ENCODE measurements at places on chromosomes 5 and 9.

- no peak for DNase-seq
These were observed 36.9 kb downstream of the ANKRD33B start for GRCh38 chr5:10600626-10601245.

DNA sequence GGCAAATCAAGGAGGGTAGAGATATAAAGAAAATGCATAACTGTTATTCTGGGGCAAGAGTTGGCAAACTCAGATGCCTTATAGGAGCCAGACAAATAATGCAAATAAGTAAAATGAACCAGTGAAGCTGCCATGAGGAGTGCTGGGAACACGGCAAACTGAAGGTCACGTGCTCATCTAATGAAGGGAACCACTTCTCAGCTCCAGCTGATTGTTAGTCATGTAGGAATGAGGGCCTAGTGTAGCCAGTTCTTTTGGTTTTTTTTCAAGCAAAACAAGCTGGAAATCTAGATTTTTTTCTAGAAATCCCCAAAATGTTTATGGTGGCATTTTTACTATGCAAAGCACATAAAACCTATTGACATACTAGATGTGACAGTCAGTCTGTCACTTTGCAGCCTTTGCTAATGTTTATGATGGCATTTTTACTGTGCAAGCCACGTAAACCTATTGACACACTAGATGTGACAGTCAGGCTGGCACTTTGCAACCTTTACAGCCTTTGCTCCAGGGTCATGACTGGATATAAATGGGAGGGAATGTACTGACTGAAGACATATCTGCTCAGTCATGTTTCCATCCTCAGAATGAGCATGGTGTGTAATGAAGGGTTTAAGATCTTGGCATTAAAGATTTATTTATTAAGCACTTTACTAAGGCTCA, 39.4 kb downstream of the RUSC2 start:
- DNase-seq = no peak

DNA sequence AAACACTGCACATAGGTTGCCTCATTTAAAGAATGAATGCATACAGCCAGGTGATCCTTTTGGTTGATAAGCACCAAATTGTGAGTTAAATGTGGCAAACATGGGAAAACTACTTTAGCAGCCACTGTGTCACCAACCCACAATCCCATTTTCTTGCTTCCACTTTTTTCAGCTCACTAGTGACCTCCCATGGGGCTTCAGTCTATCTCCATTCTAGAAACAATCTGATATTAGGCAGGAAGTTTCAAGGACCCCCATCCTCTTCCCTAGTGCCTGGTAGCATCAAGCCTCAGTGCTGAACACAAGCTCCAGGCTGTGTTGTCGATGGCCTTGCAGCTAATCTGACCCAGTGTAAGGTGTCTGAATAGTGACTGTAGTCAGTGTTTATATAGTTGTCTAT, 66.2 kb downstream of the PLPPR1 start:
- DNase-seq = no peak

- no peak for DNase-seq
These were observed 325.2 kb upstream of the RPS23 start for GRCh38 chr5:82603033-82603987.

DNA sequence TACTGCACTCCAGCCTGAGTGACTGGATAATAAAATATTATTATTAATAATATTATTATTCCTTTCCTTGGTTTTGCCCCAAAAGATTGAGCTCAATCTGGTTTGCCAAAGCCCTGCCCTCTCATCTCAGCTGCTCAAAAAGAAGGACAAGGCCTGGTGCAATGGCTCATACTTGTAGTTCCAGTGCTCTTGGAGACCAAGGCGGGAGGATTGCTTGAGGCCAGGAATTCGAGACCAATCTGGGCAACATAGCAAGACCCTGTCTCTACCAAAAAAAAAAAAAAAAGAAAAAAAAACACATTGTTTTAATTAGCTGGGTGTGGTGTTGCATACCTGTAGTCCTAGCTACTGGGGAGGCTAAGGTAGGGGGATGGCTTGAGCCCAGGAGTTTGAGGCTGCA, 13.7 kb upstream of the DENND1A start:
- DNase-seq = no peak

DNA sequence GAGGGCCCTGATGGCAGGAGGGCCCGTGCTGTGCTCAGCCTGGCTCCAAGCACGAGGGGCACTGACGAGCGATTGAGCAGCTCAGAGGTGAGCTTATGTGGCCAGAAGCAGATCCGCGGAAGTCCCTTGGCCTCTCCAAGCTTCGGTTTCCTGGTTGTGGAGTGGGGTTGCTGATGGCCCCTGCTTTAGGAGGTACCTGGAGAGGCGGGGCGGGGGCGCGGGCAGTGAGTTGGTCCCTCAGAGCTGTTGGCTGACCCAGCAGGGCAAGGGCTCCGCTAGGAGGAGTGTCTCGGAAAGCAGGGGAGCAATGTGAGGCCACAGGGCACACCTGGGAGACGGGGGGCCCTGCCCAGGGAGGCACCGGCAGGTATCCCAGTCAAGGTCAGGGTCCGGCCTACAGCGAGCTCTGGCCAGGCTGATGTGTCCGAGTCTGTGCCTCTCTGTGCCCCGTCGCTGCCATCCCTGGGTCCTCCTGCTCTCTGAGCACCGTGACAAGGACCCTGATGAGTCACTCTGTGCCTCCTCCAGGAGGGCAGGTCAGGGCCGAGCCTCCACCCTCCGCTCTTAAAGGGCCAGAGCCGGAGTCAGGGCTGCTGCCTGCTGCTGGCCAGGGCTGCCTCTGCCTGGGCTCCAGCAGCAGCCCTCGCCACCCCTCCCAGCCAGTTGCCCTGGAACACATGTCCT, 14.8 kb downstream of the NCS1 start:
- no peak for DNase-seq

DNA sequence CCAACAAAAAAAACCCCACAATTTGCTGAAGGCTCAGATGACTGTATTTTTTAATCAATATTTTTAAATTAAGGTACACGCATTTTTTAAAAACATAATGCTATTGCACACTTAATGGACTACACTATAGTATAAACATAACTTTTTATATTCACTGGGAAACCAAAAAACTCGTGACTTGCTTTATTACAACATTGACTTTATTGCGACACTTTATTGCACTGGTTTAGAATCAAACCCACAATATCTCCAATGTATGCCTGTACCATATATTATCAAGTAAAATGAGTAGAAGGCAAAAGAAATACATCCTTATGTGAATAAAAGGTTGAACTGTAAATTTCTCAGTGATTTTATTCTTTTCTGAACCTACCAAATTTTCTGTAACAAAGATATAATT, 53.7 kb downstream of the RICTOR start:
- DNase-seq = no peak

DNA sequence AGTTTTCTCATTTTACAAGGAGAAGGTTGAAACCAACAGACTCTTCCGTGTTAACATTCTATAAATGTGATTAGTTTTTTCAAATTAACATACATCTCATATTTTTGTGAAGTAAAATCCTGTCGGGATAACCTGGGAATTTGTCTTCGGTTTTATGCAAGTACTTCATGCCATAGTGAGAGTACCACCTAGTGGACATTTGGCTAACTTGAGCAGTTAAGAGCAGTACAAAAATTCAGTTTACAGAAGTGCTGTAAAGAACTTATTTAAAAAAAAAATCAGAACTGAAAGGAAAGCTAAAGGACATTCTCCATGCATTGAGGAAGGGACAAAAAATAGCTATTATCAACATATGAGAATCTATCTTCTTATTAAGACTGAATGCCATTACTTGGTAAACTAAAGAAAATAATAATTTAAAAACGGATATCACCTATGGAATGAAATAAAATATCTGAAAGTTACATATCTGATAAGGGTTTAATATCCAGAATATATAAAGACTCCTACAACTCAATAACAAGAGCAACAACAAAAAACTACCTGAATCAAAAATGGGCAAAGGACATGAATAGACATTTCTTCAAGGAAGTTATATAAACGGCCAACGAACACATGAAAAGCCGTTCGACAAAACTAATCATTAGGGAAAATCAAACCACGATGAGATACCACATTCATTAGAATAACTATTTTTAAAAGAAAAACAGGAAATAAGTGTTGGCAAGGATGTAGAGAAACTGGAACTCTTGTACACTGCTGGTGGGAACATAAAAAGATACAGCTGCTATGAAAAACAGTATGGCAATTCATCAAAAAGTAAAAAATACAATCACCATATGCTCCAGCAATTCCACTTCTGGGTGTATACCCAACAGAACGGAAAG, 117.0 kb upstream of the GNA14 start:
- DNase-seq = no peak

DNA sequence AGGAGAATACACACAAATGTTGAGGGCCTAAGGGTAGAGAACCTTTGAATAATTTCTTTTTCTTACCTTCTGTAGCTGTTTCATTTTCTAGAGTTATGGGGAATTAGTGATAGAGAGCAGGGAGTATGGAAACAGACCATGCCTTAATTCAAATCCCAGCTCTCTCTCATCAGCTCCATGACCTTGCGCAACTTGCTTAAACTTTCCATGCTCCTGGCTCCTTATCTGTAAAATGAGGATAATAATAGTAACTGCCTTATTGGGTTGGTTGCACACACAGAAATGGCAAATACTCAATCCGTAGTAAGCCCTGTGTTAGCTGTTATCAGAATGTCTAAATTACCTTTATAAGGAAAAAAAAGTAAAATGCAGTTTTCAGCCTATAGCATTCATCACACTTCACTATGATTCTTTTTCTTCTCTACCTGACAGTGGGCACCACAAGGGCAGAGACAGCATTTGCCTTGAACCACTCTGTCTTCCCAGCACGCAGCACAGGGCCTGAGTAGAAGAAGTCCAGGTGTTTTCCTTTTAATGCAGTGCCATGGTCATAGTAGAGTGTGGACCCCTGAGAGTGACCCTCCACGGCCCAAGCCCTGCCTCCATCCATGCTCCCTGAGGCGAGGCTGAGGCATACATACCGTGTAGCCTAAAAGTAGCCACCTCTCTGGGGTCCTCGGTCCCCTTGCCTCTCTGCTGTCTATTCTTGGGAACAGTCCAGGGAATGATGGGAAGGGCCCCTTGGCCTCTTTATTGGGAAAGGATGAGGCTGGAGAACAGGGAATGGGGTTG, 17.4 kb downstream of the C5orf15 start:
- DNase-seq = no peak

DNA sequence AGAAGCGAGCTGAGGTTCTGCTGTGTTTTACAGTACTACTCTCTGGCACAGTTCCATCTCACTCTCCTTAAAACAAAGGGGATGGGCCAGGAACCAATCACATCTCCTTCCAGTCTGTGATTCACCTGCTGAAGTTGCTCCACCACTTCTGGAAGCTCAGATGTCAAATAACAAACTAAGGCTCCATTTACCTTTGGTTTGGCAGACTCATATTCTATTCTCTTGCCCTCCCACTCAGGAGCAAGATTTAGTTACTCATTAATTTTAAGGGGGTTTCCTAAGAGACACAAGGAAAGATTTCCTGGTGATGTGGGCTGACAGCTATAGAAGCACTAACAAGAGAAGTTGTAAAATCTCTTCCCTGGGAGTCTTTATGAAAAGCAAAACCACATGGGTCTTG, 37.8 kb upstream of the KIF2A start:
- no peak for DNase-seq

DNA sequence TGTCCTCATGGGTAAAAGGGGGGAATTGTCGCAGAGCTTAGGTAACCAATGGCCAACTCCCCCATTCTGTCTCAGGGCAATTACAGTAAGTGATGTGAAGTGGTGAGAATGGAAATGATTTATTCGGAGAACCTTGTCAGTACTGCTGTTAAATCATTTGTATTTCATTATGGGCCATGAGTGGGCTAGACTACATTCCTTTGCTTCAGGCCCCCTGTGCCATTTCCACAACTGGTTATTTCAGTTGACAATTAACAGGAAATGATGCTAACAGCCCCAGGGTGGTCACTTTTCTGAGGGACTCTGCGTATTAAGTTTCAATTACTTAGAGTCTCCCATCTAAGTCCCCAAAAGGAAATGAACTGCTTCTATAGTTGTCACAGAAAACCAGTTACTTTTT, 653.7 kb downstream of the CCDC171 start:
- DNase-seq = no peak

DNA sequence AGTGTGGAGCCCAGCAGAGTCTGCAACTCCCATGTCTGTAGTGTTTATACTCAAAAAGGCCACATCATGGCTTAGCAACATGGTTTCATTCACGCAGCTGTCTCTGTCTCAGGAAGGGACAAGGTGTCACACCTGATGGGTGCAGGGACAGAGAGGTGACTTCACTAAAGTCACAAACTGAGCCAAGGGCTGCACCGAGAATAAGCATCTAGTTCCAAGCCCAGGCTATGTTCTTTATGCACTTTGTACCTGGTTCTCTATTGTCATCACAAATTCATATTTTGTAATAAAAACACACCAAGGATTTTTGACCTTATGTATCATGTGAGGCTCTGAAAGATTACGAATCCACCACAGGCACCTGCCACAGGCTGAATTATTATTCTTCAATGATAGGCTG, 64.9 kb upstream of the STK32A start:
- no peak for DNase-seq
